ENCODE measurements at places on chromosomes 1 and 21. TPM values are rescaled to one million over a fixed set of nuclear protein-coding genes. Genes with fewer than 3 reads are reported as not detected.

S100A5 gene
- polyA plus RNA-seq = not detected

LDLRAD1 gene
- polyA plus RNA-seq = not detected

OR2L5 gene
- polyA plus RNA-seq = not detected

GBP6 gene
- 0.27 TPM for polyA plus RNA-seq

TPTE gene
- polyA plus RNA-seq = not detected

MYOC gene
- not detected for polyA plus RNA-seq

- H3K36me3 ChIP-seq = no peaks in the 10 kb centered on the region
- no peak for DNase-seq
- no peak overlapping the region for H3K4me3 ChIP-seq
- no peaks in the 10 kb centered on the region for H3K27me3 ChIP-seq
Observed at GRCh38 chr1:155307247-155307740, 1.4 kb upstream of the FDPS start.

DNA sequence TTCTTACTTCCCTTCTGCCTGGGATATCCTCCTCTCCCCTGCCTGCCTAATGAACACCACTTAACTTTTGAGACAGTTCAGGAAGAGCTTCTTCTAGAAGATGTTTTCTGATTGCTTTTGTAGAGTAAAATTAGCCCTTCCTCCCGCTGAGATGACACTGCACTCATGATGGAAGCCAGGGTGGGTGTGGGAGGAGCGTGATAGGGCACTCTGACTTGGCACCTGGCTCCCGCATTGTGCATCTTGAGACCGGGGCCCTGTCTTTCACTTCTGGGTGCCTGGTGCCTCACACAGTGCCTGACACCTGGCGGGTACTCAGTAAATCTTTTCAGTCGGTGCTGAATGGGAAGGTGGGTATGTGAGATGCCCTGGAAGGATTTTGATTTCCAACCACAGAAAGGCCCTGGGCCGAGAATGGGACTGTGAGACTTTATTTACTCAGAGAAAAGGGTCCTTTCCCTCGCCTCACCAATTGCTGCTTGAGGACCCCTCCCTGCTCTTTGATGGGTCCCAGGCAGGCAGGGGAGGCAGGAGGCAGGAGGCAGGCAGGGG is 6.8 kb downstream of the THEM5 start:
- no peak overlapping the region for H3K4me3 ChIP-seq
- no peaks in the 10 kb centered on the region for H3K4me1 ChIP-seq
- no peak overlapping the region for H3K27ac ChIP-seq
- H3K27me3 ChIP-seq = no peaks in the 10 kb centered on the region
- DNase-seq = no peak

GRCh38 chr1:55868026-55868425 is 652.9 kb upstream of the USP24 start:
- H3K4me1 ChIP-seq = no peaks in the 10 kb centered on the region
- H3K36me3 ChIP-seq = no peaks in the 10 kb centered on the region
- no peak overlapping the region for H3K4me3 ChIP-seq
- no peak for DNase-seq

- no peak overlapping the region for H3K4me3 ChIP-seq
- no peaks in the 10 kb centered on the region for H3K27me3 ChIP-seq
- H3K36me3 ChIP-seq = no peaks in the 10 kb centered on the region
- no peak overlapping the region for H3K27ac ChIP-seq
- DNase-seq = no peak
- H3K4me1 ChIP-seq = no peaks in the 10 kb centered on the region
Observed at GRCh38 chr1:156033011-156033410, 12.3 kb upstream of the SSR2 start.

GRCh38 chr1:240739139-240739538 is 127.2 kb upstream of the GREM2 start:
- H3K4me3 ChIP-seq = no peak overlapping the region
- no peaks in the 10 kb centered on the region for H3K4me1 ChIP-seq
- H3K27me3 ChIP-seq = no peaks in the 10 kb centered on the region
- no peak for DNase-seq
- H3K36me3 ChIP-seq = no peaks in the 10 kb centered on the region

DNA sequence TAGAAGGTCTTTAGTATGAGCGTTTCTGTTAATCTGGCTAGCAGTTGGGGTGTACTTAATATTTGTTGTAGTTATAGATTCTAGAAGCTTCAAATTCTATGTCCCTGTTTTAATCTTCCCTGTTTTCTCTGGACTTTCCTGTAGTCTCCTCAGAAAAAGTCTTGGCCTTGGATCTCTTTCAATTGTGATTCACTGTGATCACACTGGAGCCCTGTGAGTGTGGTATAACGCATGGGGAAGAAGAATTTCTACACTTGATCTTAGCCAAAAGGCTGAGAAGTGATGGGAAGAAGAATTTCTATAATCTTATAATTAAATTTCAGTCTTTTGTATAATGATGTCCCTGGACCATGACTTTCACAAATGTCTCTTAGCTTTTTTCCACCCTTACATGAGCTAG is 36.7 kb upstream of the COP1 start:
- H3K27me3 ChIP-seq = peaks cover 17% of the 10 kb centered on the region
- H3K4me3 ChIP-seq = no peak overlapping the region
- H3K27ac ChIP-seq = no peak overlapping the region

DNA sequence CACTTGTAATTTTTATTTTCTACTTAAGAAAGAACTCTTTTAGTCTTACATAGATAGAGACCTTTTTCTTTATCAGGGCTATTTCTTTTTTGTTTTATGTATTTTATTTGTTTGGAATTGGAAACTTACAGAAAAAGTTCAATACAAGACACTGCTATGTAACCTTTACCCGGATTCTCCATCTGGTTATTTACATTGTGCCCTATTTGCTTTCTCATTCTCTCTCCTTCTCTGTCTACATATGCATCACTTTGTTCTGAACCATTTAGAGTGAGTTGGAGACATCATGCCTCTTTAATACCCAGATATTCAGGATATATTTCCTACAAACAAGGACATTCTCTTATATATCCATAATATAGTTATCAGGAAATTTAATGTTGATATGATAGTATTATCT is 18.3 kb downstream of the AXDND1 start:
- no peaks in the 10 kb centered on the region for H3K27me3 ChIP-seq
- no peak overlapping the region for H3K4me3 ChIP-seq
- no peaks in the 10 kb centered on the region for H3K36me3 ChIP-seq
- no peaks in the 10 kb centered on the region for H3K4me1 ChIP-seq
- DNase-seq = no peak
- H3K27ac ChIP-seq = no peak overlapping the region

DNA sequence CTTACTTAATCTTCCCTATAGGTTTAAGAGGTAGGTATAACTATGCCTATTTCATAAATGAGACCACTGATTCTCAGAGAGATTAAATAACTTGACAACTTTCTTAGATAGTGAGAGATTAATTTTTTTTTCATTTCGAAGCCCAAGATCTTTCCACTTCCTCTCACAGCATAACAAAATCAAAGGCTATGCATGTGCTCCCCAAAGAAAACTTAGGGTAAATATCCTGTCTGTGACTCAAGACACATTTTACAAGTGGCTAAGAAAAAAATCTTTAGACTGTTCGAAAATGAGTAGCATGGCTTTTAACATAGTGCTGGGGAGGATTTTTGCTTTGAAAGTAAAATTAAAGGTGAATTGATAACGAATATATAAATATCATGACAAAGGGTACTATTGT is 8.2 kb upstream of the C1orf141 start:
- peaks cover 50% of the 10 kb centered on the region for H3K4me1 ChIP-seq
- H3K36me3 ChIP-seq = no peaks in the 10 kb centered on the region
- no peaks in the 10 kb centered on the region for H3K27me3 ChIP-seq

All from naive thymus-derived CD8-positive, alpha-beta T cell (primary cell).